ENCODE measurements at places on chromosomes 16 and 17.

- no peak for DNase-seq
Measured at GRCh38 chr16:67170949-67171649, 761 bp downstream of the NOL3 start.

DNA sequence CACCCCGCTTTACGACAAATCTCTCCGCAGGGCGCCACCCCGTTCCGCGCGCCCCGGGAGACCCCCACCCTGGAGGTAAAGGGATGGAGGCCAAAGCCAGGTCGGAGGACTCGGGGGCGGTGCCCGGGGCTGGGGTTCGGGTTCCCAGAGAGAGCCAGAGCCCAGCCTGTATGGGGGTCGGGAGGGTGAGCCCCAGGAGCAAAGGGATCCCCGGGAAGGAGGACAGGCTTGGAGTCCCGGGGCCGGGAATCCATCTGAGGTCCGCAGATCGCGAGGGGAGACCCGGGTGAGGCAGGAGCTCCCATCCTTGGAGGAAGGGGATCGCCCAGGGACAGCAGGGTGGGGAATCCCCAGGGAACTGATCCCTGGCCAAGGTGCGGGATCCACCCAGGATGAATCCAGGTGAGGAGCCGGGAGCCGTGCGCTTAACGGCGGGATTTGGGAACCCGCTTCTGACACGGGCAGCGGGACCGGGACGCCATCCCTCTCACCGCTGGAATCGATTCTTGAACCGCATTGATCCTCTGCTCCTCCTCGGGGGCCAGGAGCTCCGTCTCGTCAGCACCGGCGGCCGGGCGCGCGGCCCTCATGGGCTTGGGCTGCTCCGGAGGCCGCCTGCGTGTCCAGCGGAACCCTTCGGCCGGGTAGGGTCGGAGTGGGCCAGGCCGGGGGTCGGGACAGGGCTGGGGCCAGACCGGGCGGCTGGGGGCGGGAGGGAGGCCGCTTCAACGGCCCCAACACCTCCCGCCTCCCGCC lies at the start of gene MMD:
Gene MMD (minus strand): TSS at position 657 of the 756 bp plus-strand sequence. CDS start 140 bp downstream, at position 517.
- no peak for DNase-seq

DNA sequence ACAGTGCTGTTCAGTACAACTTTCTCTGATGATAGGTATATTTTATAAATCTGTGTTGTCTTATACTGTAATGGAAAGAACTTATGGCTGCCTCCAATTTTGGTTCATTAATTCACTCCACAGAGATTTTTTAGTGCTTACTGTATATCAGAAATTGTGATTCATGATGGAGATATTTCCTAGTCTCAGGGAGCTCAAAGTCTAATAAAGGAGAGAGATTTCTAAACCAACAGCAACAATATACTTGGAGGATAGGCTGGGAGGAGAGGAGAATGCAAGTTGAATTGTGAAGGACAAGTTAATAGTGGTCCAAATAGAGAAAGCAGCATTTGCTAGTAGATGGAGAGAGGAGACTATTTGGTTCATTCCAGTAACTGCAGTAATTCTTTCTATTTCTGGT lies 63.5 kb downstream of the TANC2 start:
- no peak for DNase-seq

DNA sequence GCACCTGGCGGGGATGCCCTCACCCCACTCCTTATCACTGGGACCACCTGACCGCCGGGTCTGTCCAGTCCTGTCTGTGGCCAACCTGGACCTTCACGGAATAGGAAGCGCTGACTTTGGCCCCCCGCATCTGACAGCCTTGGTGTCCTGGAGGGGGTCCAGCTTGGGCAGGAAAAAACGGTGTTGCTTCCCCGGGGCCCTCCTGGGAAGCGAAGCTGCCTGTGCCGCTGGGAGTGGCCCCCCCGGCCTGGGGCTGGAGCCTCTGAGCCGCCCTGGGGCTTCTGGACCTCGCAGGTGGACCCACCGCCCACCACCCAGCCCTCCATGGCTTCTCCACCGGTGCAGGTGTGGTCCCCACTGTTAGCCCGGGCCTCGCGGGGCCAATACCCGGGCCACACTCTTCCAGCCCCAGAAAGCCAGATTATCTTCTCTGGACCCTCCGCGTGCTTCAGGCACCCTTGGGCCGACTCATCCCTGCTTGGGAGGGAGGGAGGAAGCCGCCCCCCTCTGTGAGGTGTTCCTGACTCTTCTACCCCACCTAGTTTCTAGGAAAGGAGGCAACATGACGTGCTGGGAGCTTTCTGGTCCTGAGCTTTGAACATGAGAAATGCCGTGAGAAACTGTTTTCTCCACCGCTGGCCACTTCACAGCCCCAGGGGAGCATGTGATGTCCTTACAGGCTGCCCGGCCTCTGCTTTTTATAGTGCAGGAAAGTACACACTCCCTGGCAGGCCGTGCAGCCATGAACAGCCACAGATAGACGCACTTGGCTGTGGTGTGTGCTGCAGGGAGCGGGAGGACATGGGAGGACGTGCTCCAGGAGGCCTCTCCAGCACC lies 1.1 kb downstream of the C1QTNF1 start:
- no peak for DNase-seq

All from CD4-positive, alpha-beta T cell treated with Interleukin-1 beta for 1 hour (primary cell).